ENCODE measurements at places on chromosomes 12 and 14.

DNA sequence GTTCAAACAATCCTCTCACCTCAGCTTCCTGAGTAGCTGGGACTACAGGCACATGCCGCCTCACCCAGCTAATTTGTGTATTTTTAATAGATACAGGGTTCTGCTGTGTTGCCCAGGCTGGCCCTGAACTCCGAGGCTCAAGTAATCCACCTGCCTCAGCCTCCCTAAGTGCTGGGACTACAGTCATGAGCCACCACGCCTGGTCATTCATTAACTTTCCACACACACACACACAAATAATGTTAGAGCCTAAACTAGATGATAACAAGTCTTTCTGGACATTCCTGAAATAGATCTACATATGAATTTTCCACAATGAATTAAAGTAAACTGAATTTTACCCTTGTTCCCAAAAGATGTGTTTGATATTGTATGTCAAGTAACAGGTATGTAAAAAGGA is 776.0 kb downstream of the GALC start:
- no peak for DNase-seq

- no peak for DNase-seq
Observed at GRCh38 chr12:11743423-11744409, 94.2 kb downstream of the ETV6 start.

- no peak for DNase-seq
Observed at GRCh38 chr12:25553098-25553497, at the start of gene LMNTD1. Gene LMNTD1 (minus strand): TSS chr12:25553283. CDS start chr12:25552959, 324 bp downstream.

GRCh38 chr12:4215229-4216186 is 58.1 kb upstream of the CCND2 start:
- DNase-seq = no peak

DNA sequence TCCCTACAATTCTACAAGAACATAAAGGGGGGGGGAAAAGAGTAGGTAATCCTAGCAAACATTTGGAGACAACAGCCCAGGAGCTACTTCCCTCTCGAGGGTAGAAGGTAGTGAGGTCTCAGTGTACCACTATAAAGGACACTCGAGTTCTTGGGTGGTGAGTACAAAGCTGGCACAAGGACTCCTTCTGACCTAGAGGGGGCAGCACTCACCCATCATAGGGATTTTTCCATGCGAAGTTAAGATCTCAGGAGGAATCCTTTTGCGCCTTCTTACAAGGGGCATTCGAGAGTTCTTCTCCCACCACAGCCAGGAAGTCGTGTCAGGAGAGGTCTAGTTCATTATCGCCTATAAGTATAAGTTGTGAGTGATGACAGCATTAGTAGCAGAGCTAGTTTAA is 200.2 kb upstream of the RBM19 start:
- DNase-seq = peak; percentile 63

DNA sequence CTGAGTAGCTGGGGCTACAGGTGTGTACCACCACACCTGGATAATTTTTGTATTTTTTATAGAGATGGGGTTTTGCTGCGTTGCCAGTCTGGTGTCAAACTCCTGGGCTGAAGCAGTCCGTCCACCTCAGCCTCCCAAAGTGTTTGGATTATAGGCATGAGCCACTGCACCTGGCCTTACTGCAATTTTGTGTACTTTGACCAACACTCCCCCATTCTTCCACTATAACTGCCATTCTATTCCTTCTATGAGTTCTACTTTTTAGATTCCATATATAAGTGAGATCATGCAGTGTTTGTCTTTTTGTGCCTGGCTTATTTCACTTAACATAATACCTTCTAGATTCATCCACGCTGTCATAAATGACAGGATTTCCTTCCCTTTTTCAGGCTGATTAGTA is 199.1 kb downstream of the NUBPL start:
- no peak for DNase-seq

- DNase-seq = no peak
Observed at GRCh38 chr12:115421796-115422709, 738.1 kb upstream of the TBX3 start.

- no peak for DNase-seq
Observed at GRCh38 chr12:28681980-28682379, 467.1 kb upstream of the FAR2 start.

DNA sequence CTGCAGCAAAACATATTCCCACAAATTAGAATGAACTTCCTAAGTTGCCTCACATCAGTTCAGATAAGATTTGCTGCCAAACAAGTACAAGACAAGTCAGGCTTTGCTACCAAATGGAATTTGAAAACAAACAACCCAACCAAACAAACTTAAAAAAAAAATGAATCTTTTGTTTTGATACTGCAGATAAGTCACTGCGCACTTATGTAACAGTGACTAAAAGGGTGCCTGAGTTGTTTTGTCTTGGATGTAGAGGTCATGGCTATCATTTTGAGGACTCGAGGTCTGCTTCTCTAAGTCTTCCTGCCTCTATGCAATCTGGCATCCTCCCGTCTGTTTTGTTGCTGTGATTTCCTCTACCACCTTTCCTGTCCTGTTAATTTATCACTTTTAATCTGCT is 11.1 kb upstream of the EPS8 start:
- DNase-seq = no peak

GRCh38 chr12:49322367-49322707 is 718 bp upstream of the TROAP start:
- DNase-seq = no peak

GRCh38 chr12:130632642-130633041 is 83.5 kb downstream of the RIMBP2 start:
- no peak for DNase-seq

DNA sequence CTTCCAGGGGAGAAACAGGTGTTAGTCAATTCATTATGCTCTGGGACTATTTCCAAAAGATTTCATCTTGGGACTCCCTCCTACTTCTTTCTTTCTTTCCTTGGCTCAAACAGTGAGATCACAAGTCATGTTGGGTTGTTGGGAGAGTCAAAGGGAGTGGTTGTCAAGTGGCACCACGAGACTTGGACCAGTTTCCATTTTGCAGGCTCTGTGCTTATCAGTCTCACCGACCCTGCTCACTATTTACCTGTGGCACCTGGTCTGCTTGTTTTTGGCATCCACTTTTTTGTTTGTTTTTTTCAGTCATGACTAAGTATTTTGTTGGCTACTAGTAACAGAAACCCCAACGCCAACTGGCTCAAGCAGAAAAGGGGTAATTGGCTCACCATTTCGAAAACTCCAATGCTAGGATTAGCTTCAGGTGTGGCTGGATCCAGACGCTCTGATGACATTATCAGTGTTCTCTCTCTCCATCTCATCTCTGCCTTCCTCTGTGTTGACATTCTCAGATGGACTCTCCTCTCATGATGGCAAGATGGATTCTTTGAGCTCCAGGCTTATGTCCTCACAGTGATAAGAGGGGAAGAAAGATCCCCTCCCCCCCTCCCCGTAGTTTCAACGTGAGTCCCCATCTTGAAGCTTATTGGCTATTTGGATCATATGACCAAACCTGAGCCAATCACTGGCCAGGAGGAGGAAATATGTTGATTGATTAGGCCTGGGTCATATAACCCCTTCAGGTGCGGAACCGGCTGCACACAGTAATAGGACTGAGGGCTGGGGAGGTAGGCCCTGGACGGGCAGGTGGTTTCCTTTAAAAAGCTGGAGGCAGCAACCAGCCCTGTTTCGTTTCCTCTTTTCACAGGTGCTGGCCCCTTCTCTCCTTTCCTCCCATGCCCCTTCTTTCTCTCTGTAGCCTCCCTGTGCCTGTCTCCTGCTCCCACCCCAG is 84.2 kb downstream of the AACS start:
- no peak for DNase-seq

GRCh38 chr12:12091977-12092663 is 21.4 kb downstream of the BCL2L14 start:
- DNase-seq = no peak

DNA sequence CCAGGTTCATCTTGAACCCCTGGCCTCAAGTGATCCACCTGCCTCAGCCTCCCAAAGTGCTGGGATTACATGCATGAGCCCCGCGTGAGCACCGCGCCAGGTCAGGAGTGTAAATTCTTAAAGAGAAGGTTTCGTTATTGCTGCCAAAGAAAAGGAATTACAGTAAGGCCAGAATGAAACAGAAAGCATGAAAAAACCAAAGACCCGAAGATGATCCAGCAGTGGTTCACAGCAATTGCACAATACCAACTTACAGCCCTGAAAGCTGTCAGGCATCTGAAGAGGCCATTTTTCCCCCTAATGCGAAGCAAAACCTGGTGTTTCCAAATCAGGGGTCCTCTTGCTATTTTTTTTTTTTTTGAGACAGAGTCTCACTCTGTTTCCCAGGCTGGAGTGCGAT is 10.3 kb downstream of the RBM23 start:
- DNase-seq = no peak

DNA sequence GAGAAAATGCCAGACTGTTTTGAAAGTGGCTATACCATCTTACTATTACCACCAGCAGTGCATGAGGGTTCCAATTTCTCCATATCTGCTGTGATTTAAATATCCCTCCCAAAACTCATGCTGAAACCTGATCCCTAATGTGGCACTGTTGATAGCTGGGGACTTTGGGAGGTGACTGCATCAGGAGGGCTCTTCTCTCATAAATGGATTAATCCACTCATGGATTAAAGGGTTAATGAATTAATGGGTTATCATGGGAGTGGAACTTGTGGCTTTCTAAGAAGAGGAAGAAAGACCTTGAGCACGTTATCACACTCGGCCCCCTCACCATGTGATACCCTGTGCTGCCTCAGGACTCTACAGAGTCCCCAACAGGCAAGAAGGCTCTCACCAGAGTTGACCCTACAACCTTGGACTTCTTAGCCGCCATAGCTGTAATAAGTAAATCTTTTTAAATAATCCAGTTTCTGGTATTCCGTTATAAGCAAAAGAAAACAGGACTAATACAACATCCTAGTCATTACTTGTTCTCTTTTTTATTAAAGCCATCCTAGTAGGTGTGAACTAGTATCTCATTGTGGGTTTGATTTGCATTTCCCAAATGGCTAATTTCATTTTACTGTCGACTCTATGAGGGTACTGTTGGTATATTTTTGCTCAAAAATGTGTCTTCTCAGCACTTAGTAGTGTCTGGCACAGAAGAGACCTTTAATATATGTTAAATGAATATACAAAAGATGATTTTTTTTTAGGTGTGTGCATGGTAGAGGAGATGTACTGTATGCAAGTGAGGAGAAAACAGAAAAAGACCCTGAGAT is 14.3 kb downstream of the PPP1R12A start:
- no peak for DNase-seq

DNA sequence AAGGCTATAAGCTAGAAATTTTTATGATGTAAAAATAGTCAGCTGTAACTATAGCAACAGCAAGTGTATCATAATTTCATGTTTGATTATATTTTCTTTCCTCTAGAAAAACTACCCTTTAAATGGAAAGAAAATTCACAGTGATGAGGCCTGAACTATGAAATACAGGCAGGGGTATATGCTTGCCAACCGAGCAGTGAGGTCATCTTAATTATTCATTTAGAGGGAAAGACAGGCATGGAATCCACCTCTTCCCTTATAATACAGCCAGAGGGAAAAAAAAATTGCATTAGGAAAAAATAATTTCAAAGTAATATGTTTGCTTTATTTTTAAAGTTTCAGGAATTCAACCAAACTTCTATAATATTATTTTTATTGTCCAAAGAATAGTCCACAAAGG is 139.8 kb downstream of the EPS8 start:
- DNase-seq = no peak

DNA sequence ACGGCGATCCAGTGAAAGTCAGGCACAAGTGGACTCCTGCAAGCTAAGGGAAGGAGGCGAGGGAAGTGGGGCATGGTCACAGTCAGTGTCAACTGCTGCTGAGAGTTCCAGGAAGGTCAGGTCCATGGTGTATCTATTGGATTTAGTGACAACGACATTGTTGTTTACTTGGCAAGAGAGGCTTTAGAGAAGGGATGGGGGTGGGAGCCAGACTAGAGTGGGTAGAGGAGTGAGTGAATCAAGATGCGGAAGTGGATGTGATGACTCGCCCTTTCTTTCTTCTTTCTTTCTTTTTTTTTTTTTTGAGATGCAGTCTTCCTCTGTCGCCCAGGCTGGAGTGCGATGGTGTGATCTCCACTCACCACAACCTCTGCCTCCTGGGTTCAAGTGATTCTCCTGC is 12.5 kb downstream of the P2RX7 start:
- DNase-seq = no peak

DNA sequence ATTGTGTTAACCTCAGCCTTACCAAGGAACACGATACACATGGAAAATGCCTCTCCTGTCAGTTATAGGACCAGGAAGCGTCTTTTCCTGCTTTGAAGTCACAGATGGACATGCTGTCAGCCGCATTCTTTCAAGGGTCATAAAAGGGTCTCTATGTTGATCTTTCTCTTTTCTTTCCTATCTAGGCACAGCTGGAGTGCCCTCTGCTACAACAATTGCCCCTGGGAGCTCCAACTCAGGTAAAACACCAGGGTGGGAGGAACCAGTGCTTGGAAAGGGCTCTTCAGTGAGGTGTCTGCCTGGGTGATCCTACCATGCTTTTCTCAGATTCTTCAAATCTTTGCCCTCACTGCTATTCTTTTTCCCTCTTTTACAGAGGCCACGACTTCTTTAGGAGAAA is 157.4 kb upstream of the CNTN1 start:
- no peak for DNase-seq

DNA sequence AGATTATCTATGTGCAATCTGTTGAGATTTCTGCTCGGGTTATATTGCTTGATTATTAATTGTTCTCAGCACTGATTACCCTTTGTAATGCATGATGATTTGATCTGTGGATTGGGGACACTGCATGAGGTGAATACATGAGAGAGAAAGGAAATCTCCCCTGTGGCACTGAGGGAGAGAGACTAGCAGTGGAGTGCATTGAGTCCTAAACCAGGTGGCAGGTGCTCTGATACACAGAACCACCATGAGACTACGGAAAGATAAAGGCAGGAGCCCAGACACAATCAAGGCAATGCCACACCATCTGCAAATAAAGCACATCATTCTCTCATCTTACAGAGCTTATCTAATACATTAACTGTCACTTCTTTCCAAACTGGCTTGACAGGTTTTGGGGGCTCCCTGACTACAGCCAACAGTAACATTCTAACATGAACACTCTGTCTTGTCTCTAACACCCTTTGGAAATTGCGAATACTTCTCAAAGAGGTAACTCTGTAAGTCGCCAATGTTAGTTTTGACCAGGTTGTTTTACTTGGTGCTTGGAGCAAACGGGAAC is 37.6 kb upstream of the TSPAN8 start:
- no peak for DNase-seq

GRCh38 chr12:15276088-15276698 is 46.1 kb upstream of the PTPRO start:
- no peak for DNase-seq

GRCh38 chr12:1876086-1876485 is 42.4 kb downstream of the CACNA2D4 start:
- DNase-seq = no peak

DNA sequence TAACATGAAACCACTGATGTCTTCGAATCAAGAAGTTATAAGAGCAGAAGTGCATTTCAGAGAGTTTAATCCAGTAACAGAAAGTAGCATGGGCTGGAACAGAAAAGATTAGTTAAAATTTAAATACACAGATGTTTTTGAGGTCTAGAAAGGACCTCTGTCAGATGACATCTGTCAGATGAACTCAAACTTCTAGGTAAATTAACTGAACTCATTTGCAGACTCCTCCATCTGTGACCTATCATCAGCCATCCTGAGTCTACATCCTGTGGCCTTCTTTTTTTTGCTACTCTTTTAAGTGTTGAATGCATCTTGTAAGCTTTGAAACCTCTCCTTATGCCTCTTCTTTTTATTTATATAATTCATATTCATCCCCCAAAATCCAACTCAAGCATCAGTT is 53.3 kb downstream of the C2CD5 start:
- DNase-seq = no peak

All from right forelimb (tissue), 1 donor.